ENCODE measurements at places on chromosomes 12 and 14.
A peak's percentile ranks its signal among the peaks of the same experiment; 100 is the strongest.

DNA sequence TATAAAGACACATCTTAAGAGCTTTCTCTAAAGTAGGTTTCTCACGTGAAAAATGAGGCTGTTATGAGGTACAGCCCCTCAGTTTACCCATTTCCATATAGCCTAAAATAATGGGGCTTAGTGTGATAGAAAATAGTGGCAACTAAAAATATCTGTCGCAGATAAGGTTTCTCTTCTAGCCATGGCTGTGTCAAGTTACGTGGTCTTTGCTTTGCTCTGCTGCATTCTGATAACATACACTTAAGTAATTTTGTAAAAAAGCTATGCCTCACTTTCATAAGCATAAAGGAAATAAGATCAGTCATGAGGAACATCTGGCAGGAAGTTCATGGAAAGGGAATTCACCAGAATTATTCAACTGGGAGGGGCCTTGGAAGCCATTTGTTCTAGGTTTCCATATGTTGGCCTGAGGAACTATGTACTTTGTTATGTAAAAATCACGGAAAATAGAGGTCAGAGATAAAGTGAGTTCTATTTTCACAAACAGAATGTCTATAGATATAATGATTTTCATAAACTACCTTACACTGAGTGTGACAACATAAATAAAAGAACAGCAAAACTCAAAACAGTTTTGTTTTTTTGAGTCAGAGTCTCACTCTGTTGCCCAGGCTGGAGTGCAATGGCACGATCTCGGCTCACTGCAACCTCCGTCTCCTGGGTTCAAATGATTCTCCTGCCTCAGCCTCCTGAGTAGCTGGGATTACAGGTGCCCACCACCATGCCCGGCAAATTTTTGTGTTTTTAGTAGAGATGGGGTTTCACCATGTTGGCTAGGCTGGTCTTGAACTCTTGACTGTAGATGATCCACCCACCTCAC lies 195.6 kb upstream of the KRR1 start:
- DNase-seq = no peak

GRCh38 chr12:104138797-104139152 lies 765 bp upstream of the NFYB start:
- no peak for DNase-seq

DNA sequence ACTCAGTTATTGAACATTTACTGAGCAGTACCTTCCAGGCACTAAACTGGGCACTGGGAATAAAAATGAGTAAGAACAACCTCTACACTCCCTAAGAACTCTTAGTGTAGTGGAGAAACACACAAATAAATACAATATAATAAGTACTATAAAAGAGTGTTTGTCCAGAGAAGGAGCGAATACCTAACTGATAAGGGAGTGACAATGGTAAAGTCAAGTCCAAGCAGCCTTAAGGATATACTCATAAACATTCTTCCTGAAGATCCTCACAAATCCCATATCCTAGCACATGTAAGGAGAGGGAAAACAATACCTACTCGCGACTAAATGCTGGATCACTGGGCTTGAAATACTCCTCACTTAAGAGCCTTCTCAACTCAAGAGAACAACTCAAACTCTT lies 32.8 kb downstream of the SPTLC2 start:
- no peak for DNase-seq

- DNase-seq = peak; percentile 60
Measured at GRCh38 chr12:109899783-109900751, at the start of gene TCHP. Gene TCHP (plus strand): TSS chr12:109900274. CDS start chr12:109903027, 2,753 bp downstream.

DNA sequence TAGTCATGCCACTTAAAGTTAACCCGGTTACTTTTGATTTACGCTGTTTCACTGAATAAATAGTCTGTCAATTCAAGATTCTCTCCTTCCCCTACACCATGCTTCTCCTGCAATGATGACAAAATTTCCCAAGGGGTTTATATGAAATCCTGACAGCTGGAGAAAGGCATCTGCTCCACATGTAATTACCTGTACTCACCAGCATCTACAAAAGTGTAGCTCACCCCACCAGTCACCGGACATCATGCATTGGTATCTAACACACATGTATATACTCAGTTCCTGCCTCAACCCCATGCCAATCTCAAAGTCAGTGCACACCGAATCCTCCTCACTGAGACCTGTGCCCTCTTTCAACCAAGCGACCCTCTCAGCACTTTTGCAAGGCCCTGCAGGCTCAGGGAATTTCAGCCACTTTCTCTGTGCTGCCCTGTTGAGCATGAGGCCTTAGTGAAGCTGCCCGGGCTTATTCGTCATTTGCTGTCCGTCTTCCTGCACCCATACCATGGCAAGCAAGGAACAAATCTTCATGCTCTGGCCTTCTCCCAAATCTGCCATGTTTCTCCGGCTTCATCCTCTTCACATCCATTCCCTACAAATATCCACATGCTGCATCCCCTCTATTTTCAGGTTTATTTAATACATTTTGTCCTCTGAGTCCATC lies 131.6 kb downstream of the SEC23A start:
- DNase-seq = no peak

DNA sequence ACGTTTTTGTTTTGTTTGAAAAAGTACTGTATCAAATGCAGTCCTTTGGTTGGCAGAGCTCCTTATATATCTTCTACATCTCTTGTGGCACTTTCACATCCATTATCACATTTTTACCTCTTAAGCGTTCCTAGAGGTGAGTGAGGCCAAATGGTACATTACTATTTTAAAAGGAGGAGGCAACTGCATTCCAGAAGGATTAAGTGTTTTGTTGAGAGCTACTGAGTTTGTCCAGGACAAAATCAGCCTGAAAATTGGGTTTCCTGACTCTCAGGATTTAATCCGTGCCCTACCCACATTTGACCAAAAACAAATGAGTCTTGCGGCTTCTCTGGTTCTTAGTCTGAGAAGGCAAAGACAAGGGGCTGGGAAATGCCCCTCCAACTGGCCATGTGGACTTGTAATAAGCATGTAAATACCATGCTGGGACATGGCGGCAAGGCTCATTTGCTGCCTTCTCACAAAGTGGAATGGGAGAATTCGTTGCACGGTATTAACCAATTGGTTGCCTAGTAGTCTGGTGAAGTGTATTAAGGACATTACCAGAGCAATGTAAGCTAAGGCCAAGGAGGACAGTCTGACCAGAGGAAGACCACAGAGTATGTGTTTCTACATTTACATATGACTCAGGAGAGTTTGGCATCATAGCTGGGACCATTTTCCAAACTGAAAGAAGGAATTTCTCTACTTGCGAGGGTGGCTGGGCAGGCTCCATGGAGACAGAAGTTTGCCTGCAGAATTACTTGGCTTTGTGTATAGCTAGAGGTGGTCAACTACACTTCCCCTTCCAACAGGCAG lies 175.8 kb upstream of the PLXNC1 start:
- no peak for DNase-seq

- no peak for DNase-seq
Measured at GRCh38 chr12:131800594-131801135, 27.5 kb upstream of the MMP17 start.

- no peak for DNase-seq
Measured at GRCh38 chr12:121170611-121171260, 38.1 kb downstream of the P2RX7 start.
